ENCODE measurements at places on chromosomes 13 and 19.

GRCh38 chr13:76329866-76330580 lies 556.2 kb downstream of the KCTD12 start:
- no peaks in the 10 kb centered on the region for H3K27me3 ChIP-seq
- no peak overlapping the region for H3K27ac ChIP-seq
- no peak for DNase-seq

- DNase-seq = no peak
- H3K4me3 ChIP-seq = no peak overlapping the region
- no peak overlapping the region for H3K27ac ChIP-seq
- no peaks in the 10 kb centered on the region for H3K36me3 ChIP-seq
These were observed 329.8 kb upstream of the GPC6 start for GRCh38 chr13:92896842-92897241.

GRCh38 chr13:95245071-95245470 lies 56.2 kb downstream of the ABCC4 start:
- no peak overlapping the region for H3K27ac ChIP-seq
- H3K4me3 ChIP-seq = no peak overlapping the region
- DNase-seq = no peak
- no peaks in the 10 kb centered on the region for H3K36me3 ChIP-seq
- no peaks in the 10 kb centered on the region for H3K4me1 ChIP-seq

DNA sequence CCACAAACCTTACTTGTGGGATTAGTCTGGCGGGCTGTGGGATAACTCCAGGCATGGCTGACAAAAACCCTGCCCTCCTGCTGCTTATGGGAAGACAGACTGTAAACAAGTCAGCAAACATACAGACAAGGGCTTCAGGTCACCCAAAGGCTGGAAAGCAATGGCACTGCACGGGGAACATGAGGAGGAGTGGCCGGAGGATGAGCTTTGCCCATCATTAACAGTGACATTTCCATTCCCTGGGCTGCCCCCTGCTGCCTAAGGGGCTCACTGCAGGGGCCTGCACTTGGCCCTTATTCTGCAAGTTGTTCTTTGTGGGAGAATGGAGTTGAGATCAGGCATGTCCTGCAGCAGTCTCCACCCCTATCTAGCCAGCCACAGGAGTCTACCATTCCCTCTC lies 91.3 kb downstream of the UQCRFS1 start:
- no peak overlapping the region for H3K4me3 ChIP-seq
- DNase-seq = no peak
- H3K27ac ChIP-seq = no peak overlapping the region

DNA sequence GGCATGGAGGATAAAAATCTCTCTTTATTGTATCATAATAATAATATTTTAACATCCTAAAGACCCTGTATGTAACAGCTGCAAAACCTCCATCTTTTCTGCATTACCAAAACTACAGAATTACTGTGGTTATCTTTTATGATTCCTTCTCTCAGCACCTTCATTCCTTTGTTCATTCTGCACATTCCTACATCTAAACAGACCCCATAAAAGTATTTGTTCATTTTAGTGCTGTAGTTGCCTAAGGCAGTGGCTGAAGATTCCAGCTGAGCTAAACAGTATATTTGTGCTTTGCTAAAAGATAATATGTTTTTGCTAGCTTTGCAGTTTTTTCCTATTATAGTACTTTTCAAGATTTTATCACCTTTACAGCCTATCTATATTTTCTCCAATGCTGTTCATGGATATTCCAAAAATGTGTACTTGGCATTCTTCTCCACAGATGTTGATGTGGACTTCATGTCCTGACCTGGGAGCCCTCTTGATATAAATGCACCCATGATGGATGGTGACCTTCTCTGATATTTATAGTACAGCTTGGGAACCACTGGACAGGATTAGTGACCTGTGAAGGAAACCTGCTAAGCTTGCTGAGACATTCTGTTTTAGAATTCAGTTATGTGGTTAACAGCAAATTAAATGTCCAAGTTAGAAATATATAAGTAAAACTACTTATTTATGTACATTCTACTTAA lies 2832.9 kb upstream of the PCDH20 start:
- no peaks in the 10 kb centered on the region for H3K4me1 ChIP-seq
- no peaks in the 10 kb centered on the region for H3K36me3 ChIP-seq
- H3K27ac ChIP-seq = no peak overlapping the region
- no peak for DNase-seq
- H3K4me3 ChIP-seq = no peak overlapping the region

All from upper lobe of left lung (tissue), 6 donors.